ENCODE measurements at places on chromosomes 4 and X.

- no peak for DNase-seq
These were observed 34.0 kb upstream of the PACRGL start for GRCh38 chr4:20666012-20666860.

GRCh38 chrX:102950908-102951866, 14.1 kb downstream of the RAB40AL start:
- no peak for DNase-seq

DNA sequence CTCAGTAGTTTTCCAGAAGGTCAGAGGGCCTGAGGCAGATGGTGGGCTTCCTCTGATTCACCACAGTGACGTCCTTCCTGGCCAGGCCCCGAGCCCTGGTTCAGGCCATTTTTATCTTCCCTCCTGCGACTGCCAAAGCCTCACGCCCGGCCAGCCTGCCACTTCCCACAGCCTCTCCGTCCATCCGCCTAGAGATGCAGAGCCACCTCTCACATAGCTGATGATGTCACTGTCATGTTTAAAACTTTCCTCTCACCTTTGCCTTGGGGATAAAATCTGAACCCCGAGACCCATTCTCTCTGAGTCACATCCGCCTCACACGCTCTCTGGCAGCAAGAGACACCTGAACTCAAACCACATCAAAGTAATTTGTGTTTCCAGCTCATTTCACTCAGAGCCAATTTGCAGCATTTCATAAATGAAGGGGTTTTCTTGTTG, 175.3 kb downstream of the QDPR start:
- DNase-seq = no peak

GRCh38 chr4:124749421-124749820, 36.9 kb upstream of the ANKRD50 start:
- DNase-seq = no peak

- no peak for DNase-seq
These were observed 111.9 kb downstream of the SORBS2 start for GRCh38 chr4:185700048-185700447.

GRCh38 chrX:2266445-2267349, 234.1 kb downstream of the DHRSX start:
- DNase-seq = no peak

GRCh38 chr4:121711263-121712000, 14.7 kb upstream of the ANXA5 start:
- DNase-seq = peak; percentile 87

DNA sequence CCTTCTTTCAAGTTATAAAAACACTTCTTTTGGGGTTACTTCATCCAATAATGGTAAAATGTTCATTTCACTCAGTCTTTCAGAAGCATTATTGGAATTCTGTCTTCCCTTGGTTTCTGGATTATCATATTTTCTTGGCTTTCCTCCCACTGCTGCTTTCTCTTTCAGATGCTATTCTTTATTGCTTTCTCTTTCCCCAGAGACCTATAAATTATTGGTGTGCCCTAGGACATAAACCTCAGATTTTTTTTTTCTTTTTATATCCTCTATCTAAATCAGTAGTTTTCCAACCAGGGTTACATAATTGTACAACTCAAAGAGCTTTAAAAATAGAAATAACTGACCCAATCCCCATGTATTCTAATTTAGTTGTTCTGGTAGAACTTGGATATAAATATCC, 1005.5 kb downstream of the ARAP2 start:
- no peak for DNase-seq

- no peak for DNase-seq
These were observed 2.4 kb downstream of the ZMYM3 start for GRCh38 chrX:71251466-71251973.

- DNase-seq = no peak
These were observed 156.9 kb downstream of the SLIT2 start for GRCh38 chr4:20408611-20409010.

- DNase-seq = no peak
These were observed 1015.0 kb upstream of the GRID2 start for GRCh38 chr4:91288702-91289311.

GRCh38 chrX:46407753-46408130, 137.5 kb downstream of the ZNF674 start:
- no peak for DNase-seq

DNA sequence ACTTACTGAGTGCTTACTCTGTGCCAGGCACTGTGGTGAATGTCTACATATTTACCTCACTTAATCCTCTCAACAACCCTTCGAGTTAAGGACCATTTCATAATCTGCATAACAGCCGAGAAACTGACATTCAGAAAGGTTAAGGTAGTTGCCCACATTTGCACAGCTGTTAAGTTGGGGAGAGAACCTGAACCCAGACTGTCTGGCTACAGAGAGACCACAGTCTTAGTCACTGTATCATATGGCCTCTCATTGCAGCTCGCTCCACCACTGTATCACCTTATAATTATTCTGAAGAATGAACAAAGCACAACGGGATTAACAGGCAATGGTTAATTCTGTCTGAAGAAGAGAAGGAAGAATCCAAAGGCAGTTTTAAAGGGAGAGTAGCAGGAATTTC, 98.5 kb downstream of the ADGRA3 start:
- no peak for DNase-seq

- no peak for DNase-seq
These were observed 63.7 kb downstream of the ANK2 start for GRCh38 chr4:113113151-113113550.

- no peak for DNase-seq
These were observed 48.2 kb upstream of the KLF3 start for GRCh38 chr4:38615847-38616246.

DNA sequence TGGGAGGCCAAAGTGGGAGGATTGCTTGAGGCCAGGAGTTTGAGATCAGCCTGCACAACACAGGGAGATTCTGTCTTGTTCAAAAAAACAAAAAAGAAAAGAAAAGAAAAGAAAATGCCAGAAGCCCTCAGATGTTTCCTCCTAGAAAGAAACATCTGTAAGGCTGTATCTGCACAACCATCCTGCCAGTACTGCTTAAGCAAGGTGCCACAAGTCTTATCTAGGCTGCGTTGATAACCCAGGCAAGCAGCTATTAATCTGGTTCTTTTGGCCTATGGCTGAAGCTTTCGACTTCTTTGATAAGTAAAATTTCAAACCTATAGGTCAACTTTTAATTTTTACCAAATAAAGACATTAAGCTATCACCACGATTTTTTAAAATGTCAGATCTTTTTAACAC, 3.1 kb downstream of the COX18 start:
- DNase-seq = no peak

DNA sequence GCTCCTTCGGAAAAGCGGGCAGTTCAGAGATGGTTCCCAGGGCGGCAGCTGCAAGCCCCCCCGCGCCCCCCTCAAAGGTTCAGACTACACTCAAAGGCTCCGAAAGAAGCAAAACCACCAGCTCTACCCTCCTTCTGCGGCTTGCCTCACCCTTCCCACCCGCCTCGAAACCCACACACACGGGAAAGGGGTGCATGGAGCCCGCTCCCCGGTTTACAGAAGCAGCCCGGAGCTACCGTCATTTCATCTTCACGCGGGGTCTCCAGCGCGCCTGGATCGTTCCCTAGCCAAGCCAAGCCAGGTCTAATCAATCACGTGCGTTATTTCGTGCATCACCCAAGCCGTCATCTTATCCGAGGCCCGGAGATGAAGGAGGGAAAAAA, 1.2 kb downstream of the NLGN4X start:
- no peak for DNase-seq

- DNase-seq = peak; percentile 35
These were observed 81.5 kb downstream of the RCHY1 start for GRCh38 chr4:75432683-75433082.

- no peak for DNase-seq
These were observed 60.1 kb upstream of the PLAC1 start for GRCh38 chrX:134718105-134718965.

- no peak for DNase-seq
These were observed 405.4 kb upstream of the TECRL start for GRCh38 chr4:64814616-64815015.

GRCh38 chr4:118826723-118827444, 9.0 kb downstream of the SEC24D start:
- DNase-seq = no peak

DNA sequence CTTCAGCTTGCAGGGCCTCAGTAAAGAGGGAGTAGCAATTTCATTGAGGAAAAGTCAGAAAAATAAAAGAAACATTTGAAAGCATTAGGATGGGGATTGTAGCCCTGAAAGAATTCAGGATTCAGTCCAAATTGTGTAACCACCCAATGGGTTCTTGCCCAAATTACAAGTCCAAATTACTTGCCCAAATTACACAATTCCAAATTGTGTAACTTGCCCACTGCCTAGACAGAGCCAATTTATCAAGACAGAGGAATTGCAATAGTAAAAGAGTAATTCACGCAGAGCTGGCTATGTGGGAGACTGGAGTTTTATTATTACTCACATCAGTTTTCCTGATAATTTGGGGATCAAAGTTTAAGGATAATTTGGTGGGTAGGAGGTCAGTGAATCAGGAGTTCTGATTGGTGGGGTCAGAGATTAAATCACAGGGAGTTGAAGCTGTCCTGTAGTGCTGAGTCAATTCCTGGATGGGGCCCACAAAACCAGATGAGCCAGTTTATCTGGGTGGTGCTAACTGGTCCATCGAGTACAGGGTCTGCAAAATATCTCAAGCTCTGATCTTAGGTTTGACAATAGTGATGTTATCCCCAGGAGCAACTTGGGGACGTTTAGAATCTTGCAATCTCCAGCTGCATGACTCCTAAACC, 18.1 kb upstream of the PAGE5 start:
- DNase-seq = no peak

DNA sequence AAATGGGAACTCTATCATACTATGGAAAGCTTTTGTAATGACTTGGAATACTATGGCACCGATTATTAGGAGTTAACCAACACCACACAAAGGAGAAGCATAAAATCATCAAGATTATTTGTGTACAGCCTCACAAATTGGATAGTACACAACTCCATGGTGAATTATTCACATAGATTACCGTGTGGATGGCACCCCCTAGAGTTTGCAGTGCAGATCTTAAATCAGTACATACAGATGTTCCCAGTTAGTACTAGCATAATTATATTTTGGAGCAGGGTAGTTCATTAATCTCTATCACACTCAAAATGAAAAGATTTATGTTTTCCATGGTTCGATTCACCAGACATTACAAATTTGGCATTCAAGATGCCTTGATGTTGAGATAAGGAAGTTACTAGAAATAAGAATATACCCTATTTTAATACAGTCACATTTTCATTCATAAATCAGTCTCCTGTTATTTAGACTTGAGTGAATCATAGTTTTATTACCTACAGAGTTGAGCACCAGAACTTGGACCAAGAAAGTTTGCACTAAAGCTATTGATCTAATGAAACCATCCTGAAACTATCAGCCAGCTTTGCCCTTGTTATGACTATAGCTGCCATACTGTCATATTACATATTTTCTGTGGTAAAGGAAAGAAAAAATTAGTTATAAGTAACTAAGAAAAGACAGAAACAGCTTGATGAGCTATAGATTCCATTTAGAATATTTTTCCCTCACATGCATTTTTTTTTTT, 531.8 kb downstream of the GLUD2 start:
- DNase-seq = no peak

GRCh38 chr4:177386278-177386815, 55.9 kb downstream of the AGA start:
- DNase-seq = no peak

GRCh38 chr4:106708464-106708816, 327.7 kb downstream of the DKK2 start:
- no peak for DNase-seq

DNA sequence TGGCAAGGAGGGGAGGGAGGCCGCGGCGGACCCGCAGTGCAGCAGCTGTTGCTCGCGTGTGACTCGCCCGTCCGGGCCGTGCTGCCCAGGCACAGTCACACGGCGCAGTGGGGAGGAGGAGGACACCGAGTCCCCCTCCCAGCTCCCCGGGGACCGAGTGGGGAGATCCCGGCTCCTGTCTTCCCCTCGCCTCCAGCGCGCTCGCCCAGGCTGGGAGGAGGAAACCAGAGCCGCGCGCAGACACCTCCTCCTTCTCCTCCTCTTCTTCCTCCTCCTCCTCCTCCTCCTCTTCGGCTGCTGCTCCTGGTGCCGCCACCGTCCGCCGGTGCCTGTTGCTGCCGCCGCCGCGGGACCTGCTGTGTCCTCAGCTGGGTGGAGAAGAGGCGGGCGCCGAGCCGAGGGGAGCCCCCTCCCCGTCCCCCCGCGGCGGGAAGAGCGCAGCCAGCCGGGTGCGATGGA, at the start of gene TBC1D1:
TBC1D1 (plus strand) TSS at position 284 of the 459 bp plus-strand sequence. CDS start 11,012 bp downstream, outside the sequence.
- DNase-seq = no peak

GRCh38 chr4:143559757-143560147, 46.2 kb downstream of the SMARCA5 start:
- DNase-seq = no peak

GRCh38 chr4:155426953-155427352, 50.2 kb upstream of the MAP9 start:
- peak; percentile 67 for DNase-seq
